ENCODE measurements at places on chromosomes 3 and 15. TPM values are rescaled to one million over a fixed set of nuclear protein-coding genes. Genes with fewer than 3 reads are reported as not detected.

The UBA3 gene
- total RNA-seq = 53.1 TPM

The GABRG3 gene
- not detected for total RNA-seq

The ANKRD63 gene
- total RNA-seq = not detected

The KY gene
- total RNA-seq = not detected

The CA12 gene
- 18.7 TPM for total RNA-seq

The RTP3 gene
- total RNA-seq = not detected

The IL12A gene
- 4.5 TPM for total RNA-seq

The DPPA4 gene
- 1.2 TPM for total RNA-seq

The PROS1 gene
- total RNA-seq = 8.6 TPM

The CHRNA7 gene
- total RNA-seq = not detected

The IL17RC gene
- total RNA-seq = 44.6 TPM

The AGBL1 gene
- not detected for total RNA-seq

The ABCC5 gene
- 6.6 TPM for total RNA-seq

The MME gene
- 154 TPM for total RNA-seq

The POTEB2 gene
- total RNA-seq = not detected

The PAQR5 gene
- total RNA-seq = 1.2 TPM

The SEMA3F gene
- 40.2 TPM for total RNA-seq

The ZNF662 gene
- 1.0 TPM for total RNA-seq

The SLC6A11 gene
- not detected for total RNA-seq

The OIP5 gene
- total RNA-seq = 21.3 TPM

The FILIP1L gene
- total RNA-seq = 12.6 TPM

The IQCF5 gene
- total RNA-seq = not detected

The CYP1A2 gene
- not detected for total RNA-seq

The SATB1 gene
- total RNA-seq = 2.5 TPM

The ASB14 gene
- not detected for total RNA-seq

The CD80 gene
- not detected for total RNA-seq

The CORO2B gene
- 14.0 TPM for total RNA-seq

The WDR72 gene
- total RNA-seq = under 0.01 TPM

The CPLX3 gene
- total RNA-seq = not detected

The ST8SIA2 gene
- total RNA-seq = not detected

The PDZRN3 gene
- 3.7 TPM for total RNA-seq

The TMEM207 gene
- not detected for total RNA-seq

The GOLGA8J gene
- total RNA-seq = not detected

Data from bronchus fibroblast of lung (primary cell).